Pulmonary artery endothelial cell (primary cell): ENCODE measurements at places on chromosomes 12 and 14. TPM values are rescaled to one million over a fixed set of nuclear protein-coding genes. Genes with fewer than 3 reads are reported as not detected.

Gene OR4M1
- total RNA-seq, result not detected in 2 replicates

Gene AKAP3
- total RNA-seq, result 0.79 and 2.2 TPM in 2 replicates

Gene CIROP
- not detected in 2 replicates for total RNA-seq

Gene CHGA
- total RNA-seq, result not detected in 2 replicates

Gene PGF
- total RNA-seq, result 209 and 564 TPM in 2 replicates

Gene COL2A1
- total RNA-seq, result not detected in 2 replicates

Gene ADSS1
- 1.2 and 2.8 TPM in 2 replicates for total RNA-seq

- no peak for DNase-seq
These were observed 1.1 kb upstream of the C14orf132 start for GRCh38 chr14:96037891-96038557.

- no peak for DNase-seq
These were observed 95.5 kb downstream of the TMX1 start for GRCh38 chr14:51335531-51335930.

GRCh38 chr14:30138567-30138966, 210.9 kb upstream of the PRKD1 start:
- no peak for DNase-seq

DNA sequence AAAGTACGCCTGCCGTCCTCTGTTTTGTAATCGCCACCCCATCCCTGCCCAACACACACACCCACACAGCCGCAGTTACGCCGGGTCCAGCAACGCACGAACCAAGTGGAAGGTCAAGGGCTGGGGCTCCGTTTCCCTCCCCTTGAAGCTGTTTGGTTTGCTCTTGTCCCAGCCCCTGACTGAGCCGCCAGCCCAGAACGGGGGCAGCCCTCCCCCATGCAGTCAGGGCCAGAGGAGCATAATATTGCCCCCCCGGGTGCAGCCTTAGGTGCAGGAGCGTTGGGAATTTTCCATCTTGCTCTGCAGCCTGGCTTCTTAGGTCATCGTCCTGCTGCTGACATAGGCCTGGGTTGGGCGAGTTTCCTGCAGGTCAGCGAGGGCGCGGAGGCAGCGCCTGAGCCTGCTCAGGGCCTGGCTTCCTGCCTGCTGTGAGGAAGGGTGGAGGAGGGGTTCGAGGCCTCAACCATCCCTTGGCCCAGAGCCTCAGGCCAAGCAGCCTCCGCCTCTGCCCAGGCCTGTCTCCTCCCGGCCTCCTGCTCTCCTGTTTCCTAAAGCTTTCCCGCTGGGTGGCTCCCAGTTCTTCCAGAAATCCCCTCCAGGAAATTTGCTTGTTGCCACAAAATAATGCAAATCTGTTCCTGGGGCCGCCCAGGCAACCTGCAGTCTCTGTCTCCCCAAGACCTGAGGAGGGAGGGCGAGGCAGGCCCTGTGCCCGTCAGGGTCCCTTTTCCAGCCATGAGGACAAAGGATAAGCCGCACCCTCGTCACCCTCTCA, 44.5 kb downstream of the PSMA6 start:
- DNase-seq, result peak; percentile 66

- DNase-seq, result no peak
These were observed 15.4 kb upstream of the KRT83 start for GRCh38 chr12:52336641-52337040.

- no peak for DNase-seq
These were observed 46.3 kb downstream of the STON2 start for GRCh38 chr14:81353691-81354323.

DNA sequence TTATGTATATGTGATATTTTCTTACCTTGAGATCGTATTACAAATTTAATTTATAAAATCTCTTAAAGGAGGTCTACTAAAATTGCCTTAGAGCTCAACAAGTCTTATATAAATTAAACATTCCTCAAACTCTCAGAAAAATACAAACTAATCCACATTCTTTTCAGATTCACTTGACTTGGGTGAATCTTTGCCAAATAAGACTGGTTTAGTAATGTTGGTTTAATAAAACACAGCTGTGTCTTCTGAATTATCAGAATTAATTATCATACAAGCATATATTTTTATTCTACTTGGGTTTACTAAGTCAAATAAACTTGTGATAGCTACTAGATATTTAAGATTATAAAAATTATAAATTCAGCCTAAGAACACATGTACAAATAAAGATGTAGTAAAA, 13.3 kb downstream of the GLIPR1L2 start:
- no peak for DNase-seq

GRCh38 chr14:58782011-58782410, 144.2 kb downstream of the DACT1 start:
- DNase-seq, result no peak

DNA sequence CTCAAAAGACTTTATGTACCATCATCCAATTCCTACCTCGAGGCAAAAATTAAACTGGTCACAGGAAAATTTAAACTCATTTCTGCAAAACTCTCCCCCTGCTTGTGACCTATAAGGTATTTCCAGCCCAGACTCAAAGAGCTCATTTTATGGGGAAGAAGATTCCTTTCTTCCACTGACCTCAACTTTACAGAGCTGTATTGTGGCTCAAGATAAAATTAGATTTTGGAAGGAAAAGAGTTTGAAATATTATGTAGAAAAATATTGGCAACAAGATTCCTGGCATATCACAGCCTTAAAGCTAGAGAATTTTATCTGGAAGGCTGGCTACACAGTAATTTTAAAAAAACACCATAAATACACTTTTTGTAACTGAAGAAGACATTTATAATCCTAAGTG, 91.7 kb downstream of the STXBP6 start:
- DNase-seq, result no peak

GRCh38 chr12:124667506-124668326, 100.3 kb upstream of the NCOR2 start:
- no peak for DNase-seq

DNA sequence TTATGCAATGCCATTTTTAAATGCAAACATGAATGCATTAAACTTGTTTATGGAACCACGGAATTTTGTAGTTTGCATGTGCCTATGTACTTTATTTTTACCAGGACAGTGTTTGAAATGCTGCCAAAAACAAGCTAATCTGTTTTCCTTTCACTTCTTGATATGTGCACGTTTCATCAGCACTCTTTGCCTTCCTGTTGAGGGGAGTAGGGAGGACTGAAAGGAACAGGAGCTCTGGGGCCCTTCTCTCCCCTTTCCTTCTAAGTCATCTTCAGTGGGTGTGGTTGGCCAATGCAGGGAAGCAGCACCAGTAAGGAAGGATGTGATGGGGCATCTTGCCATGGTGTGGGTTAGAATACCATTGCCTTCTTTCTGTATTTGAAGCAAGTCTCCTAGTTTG, 12.1 kb upstream of the PPP4R4 start:
- no peak for DNase-seq

DNA sequence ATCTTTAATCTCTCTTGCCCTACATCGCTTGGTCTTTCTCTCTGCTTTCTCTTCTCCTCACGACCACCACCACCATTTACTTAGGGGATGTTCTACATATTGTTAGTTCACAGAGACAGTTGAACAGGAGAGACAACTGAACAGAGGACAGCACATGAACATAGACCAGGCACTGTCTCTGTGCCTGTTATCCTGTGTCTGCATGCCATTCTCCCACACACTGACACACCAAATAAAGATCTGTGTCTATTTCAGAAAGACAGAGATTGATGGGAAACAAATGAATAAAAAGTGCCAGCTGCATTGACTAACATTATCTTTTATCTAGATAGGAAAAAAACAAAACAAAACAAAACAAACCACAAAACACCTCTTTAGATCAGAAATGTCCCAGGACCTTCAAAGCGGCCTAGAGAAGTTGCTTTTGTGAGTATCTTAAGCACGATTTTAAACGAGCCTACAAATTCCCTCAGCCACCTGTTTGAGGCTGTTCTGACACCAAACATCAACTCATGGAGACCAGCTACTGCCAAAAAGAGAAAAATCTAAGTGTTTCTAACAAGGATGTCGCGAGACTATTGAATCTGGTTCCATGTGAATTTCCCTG, 77.6 kb upstream of the PARP11 start:
- no peak for DNase-seq

GRCh38 chr14:72611506-72611905, 282.4 kb downstream of the DPF3 start:
- DNase-seq, result no peak

DNA sequence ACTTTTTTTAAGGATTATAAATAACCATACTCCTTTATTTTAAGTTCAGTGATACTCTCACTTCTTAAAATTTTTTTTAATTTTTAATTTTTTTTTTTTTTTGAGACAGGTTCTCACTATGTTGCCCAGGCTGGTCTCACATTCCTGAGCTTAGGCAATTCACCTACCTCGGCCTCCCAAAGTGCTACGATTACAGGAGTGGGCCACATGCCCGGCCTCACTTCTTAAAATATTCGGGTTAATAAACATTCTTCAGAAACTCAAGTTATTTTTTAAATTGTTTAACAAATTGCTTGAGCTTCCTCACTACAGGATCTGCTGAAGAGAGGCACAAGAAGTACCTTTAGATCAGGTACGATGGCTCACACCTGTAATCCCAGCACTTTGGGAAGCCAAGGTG, 4.3 kb upstream of the SRP54 start:
- no peak for DNase-seq

- no peak for DNase-seq
These were observed 263.0 kb downstream of the NEDD1 start for GRCh38 chr12:97169889-97170567.

GRCh38 chr12:63223128-63223527, 72.1 kb upstream of the AVPR1A start:
- DNase-seq, result no peak

GRCh38 chr12:105085501-105085900, 1.2 kb upstream of the ALDH1L2 start:
- DNase-seq, result no peak

DNA sequence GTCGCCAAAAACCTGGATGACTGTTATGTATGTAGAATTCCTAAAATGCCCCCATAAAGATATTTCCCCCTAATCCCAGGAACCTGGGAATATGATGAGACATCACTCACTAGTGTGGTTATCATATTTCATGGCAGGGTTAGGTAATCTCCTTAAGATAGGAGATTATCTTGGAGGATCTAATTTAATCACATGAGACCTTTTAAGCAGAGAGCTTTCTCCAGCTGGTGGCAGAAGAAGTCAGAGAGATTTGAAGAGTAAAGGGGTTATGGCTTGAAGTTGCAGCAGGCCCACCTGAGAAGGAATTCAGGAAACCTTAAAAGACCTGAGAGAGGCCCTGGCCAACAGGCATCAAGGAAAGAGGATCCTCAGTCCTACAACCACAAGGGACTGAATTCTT, 53.6 kb downstream of the DYRK2 start:
- DNase-seq, result no peak

GRCh38 chr14:78327426-78328221, 157.5 kb downstream of the NRXN3 start:
- DNase-seq, result no peak
